Activated naive CD4-positive, alpha-beta T cell treated with anti-CD3 and anti-CD28 coated beads for 36 hours (primary cell): ENCODE measurements at places on chromosomes 1 and 21. TPM values are rescaled to one million over a fixed set of nuclear protein-coding genes. Genes with fewer than 3 reads are reported as not detected.

Gene LAD1
- total RNA-seq: not detected

Gene SYT11
- total RNA-seq: 6.3 TPM

DNA sequence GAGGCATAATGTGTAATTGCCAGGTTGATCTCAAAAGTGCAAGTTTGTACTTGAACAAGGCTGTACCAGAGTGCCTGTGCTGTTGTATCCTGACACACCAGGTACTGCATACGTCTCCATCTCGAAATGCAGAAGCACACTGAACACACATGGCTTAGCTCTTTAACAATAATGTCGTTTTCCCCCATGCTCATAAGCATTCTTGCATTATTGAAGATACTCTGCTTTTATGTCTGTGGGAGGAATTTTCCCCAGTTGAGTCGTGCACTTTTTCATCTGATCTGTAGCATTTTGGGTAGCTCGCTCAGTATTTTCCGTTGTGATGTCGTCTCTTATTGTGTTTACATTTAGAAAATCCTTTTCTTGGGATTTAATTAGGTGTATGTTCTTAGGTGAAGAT lies 98.7 kb downstream of the PCBP3 start:
- peaks cover 7% of the 10 kb centered on the region for H3K36me3 ChIP-seq
- H3K4me3 ChIP-seq: no peak overlapping the region
- no peaks in the 10 kb centered on the region for H3K27me3 ChIP-seq
- no peak overlapping the region for H3K27ac ChIP-seq

DNA sequence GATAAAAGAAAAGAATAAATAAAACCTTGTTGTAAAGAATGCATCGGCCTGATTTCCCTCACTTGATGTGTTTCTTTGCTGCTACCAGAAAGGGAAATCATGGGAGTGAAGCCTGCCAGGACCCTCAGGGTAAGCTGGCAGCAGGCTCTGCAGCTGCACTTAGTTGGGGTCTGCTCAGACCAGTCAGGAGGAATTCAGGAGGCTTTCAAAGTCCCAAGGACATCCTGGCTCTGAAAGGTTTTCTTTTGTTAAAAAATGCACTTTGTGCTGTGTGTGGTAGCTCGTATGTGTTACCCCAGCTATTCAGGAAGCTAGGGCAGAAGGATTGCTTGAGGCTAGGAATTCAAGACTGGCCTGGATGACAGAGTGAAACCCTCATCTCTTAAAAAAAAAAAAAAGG lies 254.8 kb downstream of the ZNF648 start:
- peaks cover 3% of the 10 kb centered on the region for H3K27me3 ChIP-seq
- H3K4me3 ChIP-seq: no peak overlapping the region
- no peak for DNase-seq
- no peaks in the 10 kb centered on the region for H3K36me3 ChIP-seq
- no peak overlapping the region for H3K27ac ChIP-seq

DNA sequence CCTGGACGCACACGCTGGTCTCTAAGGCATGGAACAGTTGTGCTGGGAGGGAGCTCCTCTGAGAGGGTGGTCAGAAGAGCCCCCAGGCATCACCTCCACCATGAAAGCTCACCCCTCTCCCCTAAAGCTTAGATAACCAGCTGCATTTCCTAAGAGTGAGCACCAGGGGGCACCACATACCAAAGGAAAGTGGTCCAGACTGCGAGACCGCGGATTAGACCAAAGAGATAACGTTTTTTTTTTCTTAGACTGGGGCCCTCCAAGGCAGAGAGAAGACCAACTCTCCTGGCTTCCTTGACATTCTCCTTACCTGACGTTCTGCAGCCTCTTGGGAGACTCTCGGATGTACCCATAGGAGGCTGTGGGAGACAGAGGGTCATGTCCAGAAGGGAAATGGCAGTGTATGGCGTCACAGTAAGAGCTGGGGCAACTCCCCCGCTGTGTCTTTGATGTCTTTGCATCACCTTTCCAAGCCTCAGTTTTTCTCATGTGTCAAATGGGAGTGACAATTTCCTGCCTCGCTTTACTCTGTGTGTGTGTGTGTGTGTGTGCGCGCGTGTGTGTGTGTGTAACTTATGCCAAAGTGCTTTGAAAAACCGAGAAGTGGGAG lies 12.3 kb upstream of the IFNLR1 start:
- peaks cover 24% of the 10 kb centered on the region for H3K4me1 ChIP-seq
- H3K27ac ChIP-seq: peak overlapping the region; percentile 60
- DNase-seq: peak; percentile 86
- peak overlapping the region; percentile 58 for H3K4me3 ChIP-seq
- H3K27me3 ChIP-seq: no peaks in the 10 kb centered on the region

GRCh38 chr1:161907265-161907664 lies 116.4 kb downstream of the OLFML2B start:
- peaks cover 56% of the 10 kb centered on the region for H3K4me1 ChIP-seq
- no peak overlapping the region for H3K27ac ChIP-seq
- no peak for DNase-seq
- no peaks in the 10 kb centered on the region for H3K27me3 ChIP-seq
- H3K36me3 ChIP-seq: peaks cover 1% of the 10 kb centered on the region

DNA sequence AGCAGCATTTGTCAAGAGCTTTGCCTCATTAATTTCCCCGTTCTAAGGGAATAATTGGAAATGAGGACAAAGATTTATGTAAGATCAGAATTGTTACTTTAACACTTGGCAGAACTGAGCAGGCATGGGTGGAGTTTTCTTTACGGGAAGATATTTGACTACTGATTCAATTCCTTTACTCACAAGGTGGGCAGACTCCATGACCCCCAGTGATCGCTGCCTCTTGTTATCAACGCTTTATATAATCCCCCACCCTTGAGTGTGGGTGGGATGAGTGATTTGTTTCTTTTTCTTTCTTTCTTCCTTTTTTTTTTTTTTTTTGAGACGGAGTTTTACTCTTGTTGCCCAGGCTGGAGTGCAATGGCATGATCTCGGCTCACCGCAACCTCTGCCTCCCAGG lies 65.3 kb upstream of the TENT5B start:
- H3K4me1 ChIP-seq: no peaks in the 10 kb centered on the region
- DNase-seq: no peak
- no peaks in the 10 kb centered on the region for H3K27me3 ChIP-seq
- H3K4me3 ChIP-seq: no peak overlapping the region
- H3K36me3 ChIP-seq: no peaks in the 10 kb centered on the region
